ENCODE measurements at places on chromosomes 4 and X.
A peak's percentile ranks its signal among the peaks of the same experiment; 100 is the strongest.

GRCh38 chrX:9888953-9889470 lies 78.1 kb upstream of the CLDN34 start:
- no peak for DNase-seq

GRCh38 chrX:107818900-107819521 lies 6.7 kb upstream of the MID2 start:
- DNase-seq, result peak; percentile 2

DNA sequence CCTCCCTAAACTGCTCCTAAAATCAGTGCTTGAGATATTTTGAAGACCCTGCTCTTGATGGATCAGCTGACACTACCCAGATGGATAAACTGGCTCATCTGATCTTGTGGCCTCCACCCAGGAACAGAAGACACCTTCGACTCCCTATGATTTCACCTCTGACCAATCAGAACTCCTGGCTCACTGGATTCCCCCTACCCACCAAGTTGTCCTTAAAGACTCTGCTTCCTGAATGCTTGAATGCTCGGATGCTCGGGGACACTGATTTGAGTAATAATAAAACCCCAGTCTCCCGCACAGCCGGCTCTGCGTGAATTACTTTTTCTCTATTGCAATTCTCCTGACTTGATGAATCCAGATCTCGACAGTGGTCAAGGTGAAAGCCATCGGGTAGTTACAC lies 12.0 kb upstream of the RPS3A start:
- DNase-seq, result no peak

DNA sequence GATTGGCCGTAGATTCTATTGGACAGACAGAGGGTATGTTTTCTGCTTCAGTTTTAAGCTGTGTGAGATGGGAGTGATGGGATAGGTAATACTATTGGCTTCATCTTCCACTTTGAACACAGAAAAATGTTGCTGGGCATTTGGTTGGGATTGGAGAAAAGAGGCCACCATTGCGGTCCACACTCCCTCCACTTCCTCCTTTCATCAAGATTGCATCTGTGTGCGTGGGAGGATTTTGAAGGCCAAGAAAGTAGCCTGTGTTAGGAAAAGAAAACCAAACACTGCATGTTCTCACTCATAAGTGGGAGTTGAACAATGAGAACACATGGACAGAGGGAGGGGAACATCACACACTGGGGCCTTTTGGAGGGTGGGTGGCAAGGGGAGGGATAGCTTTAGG lies 56.4 kb downstream of the EGF start:
- DNase-seq, result peak; percentile 81

DNA sequence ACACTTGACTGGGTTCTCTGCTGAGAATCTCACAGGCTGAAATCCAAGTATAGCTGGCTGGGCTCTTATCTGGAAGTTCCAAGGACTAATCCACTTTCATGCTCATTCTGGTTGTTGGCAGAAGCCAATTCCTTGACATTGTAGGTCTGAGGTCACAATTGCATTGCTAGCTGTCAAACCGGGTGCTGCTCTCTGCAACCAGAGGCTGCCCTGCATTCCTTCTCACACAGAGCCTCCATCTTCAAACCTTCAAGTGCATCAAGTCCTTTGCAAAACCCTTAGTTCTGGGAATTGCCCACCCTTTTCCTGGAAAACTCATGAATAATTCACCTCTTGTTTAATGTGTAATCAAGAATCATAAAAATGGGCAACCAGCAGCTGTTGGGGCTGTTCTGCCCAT lies 404.2 kb downstream of the KCNIP4 start:
- peak; percentile 6 for DNase-seq

DNA sequence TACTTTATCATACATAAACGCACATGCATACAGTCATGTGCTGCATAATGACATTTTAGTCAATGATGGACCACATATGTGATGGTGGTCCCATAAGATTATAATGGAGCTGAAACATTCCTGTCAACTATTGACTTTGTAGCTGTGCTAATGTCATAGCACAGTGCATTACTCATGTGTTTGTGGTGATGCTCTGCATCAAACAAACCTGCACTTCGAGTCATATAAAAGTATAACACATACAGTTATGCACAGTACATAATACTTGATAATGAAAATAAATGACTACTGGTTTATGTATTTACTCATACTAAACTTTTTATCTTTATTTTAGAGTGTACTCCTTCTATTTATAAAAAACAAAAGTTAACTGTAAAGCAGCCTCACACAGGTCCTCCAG lies 60.5 kb upstream of the MCUB start:
- DNase-seq, result no peak

DNA sequence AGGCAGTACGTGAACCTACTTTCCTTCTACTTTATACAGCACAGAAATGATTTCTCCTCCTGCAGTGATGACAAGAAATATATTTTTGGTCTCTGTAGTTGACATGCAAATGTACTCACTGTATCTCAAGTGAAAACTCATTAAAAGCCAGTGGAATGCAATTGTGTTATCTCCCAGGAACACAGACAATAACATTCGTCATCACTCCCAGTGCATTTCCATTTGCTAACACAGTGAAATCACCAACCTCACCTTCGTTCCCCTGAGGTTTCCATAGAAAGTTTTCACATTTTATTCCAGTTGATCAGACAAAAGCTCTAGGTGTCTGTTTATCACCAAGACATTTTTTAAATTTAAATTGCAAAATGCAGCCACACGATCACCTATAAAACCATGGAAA lies 2.5 kb upstream of the SPANXD start:
- DNase-seq, result no peak

GRCh38 chr4:107366016-107366735 lies 330.1 kb upstream of the DKK2 start:
- DNase-seq, result no peak

- no peak for DNase-seq
Observed at GRCh38 chrX:37746218-37746941, 33.5 kb upstream of the CYBB start.

DNA sequence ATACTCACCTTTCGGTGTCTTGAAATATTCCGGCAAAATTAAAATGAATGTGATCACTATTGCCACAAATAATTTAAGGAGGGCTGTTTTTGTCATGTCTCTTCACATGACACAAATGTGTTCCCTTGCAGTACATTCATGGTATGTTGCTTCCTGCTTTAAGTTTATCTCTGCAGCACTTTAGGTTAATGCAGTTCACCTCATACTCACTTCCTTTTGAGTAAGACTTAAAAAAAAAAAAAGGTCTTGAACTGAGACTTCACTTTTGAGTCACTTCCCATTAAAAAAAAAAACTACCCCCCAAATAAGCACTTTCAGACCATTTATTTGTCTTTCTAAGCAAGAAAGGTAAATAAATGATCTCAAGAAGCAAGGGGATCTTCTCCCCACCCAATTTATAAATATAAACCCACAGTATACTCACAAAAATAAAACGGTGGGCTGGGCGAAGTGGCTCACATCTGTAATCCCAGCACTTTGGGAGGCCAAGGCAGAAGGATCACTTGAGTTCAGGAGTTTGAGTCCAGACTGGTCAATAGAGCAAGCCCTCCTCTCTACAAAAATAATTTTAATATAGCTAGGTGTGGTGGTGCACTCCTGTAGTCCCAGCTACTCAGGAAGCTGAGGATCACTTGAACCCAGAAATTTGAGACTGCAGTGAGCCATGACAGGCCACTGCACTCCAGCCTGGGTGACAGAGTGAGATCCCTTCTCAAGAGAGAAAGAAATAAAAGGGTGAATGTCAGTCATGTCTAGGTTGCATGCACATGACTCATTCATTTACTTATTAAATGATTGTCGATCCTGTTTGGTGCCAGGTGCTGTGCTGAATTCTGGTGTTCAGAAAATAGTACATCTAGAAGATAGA lies at the start of gene TMEM156:
Gene TMEM156 (minus strand): TSS at position 192 of the 868 bp plus-strand sequence. CDS start 96 bp downstream, at position 96.
- peak; percentile 88 for DNase-seq

DNA sequence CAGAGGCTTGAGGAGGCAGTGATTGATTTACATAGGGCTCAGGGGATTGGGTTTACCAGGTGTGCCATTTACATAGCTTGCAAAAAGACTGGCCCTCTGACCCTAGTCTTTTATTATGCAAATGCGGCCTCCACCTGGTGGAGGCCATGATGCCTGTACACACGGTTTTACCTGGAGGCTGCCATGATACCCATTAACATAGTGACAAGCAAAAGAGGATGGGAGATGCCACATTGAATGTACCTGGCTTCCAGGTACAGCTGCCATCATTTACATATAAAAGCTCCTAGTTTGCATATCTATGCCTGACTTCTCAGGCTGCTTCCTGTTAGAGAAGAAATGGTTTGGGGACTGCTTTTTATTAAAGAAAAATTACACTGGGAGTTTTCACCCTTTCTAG lies 72.0 kb downstream of the NEXMIF start:
- DNase-seq, result no peak
